ENCODE measurements at places on chromosomes 3 and 15.

- DNase-seq, result no peak
Measured at GRCh38 chr15:101078669-101079323, 159.6 kb downstream of the LRRK1 start.

- DNase-seq, result no peak
Measured at GRCh38 chr3:166446986-166447385, 609.8 kb upstream of the BCHE start.

GRCh38 chr3:108500728-108501127, 9.7 kb downstream of the MYH15 start:
- no peak for DNase-seq

GRCh38 chr15:35630532-35630931, 84.6 kb upstream of the DPH6 start:
- no peak for DNase-seq

DNA sequence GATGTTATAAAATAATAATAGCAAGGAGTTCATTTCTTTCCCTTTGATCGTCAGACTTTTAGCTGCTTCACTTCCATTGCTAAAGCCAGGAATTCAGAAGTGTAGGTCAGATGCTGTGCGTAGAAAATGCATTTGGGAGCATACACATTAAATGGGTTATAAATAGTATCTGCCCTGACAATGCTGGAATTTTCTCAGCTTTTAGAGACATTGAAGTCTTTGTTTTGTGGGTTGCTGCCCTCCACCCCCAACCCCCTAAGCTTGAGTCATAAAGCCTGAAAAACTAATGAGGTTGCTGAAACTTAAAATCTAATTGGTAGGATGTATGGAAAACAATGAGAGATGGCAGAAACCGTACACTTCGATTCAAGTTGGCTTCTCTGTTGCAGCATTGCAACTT, 81.9 kb downstream of the MITF start:
- no peak for DNase-seq

GRCh38 chr15:60072826-60073465, 68.8 kb downstream of the FOXB1 start:
- DNase-seq, result no peak

DNA sequence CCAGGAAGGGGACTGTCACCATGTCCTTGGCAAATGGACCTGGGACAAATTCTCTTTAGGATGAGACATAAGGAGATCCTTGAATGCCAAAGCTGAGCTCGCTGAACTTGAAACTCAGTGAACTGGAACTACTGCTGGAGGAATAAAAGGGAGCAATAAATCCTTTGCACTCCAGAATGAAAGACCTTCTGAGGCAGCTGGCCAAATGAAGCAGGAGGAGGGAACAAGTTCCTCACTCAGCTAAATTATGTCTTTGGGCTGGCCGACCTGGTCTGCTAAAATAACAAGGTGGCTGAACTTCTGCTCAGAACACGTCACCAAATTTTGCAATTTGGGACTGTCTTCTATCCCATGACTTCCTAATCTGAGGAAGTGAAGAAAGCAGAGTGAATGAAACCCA, 314.7 kb downstream of the LPP start:
- peak; percentile 30 for DNase-seq

DNA sequence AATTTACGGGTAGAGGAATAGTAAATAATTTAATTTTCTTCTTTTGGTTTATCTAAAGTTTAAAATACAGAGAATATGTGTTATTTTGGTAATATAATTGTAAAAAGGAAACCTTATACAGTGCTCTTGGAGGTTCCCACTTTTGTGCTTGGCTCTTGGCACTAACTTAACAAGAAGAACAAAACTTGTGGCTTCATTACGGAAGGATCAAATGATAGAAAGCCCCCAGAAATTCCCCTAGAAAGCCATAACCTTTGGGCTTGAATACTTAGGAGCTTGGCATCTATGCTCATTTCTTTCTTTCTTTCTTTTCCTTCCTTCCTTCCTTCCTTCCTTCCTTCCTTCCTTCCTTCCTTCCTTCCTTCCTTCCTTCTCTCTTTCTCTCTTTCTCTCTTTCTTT, 197.5 kb downstream of the SOX2 start:
- no peak for DNase-seq

- no peak for DNase-seq
Measured at GRCh38 chr15:27850050-27850449, 249.1 kb downstream of the OCA2 start.

DNA sequence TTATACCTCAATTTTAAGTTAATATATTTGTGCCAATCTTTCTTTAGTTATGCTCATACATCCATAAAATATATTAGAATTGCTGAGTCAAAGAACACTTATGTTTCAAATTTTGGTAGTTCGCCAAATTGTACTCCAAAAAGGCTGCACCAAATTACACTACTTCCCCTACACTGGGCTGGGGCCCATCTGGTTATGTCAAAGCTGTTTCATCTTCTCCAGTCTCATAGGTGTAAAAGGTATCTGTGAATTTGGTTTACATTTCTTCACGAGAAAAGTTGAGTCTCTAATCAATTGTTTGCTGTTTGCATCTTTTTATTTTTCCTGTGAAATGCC, 706 bp downstream of the FSIP1 start:
- DNase-seq, result no peak

GRCh38 chr3:30751610-30752299, 142.7 kb downstream of the GADL1 start:
- peak; percentile 74 for DNase-seq

DNA sequence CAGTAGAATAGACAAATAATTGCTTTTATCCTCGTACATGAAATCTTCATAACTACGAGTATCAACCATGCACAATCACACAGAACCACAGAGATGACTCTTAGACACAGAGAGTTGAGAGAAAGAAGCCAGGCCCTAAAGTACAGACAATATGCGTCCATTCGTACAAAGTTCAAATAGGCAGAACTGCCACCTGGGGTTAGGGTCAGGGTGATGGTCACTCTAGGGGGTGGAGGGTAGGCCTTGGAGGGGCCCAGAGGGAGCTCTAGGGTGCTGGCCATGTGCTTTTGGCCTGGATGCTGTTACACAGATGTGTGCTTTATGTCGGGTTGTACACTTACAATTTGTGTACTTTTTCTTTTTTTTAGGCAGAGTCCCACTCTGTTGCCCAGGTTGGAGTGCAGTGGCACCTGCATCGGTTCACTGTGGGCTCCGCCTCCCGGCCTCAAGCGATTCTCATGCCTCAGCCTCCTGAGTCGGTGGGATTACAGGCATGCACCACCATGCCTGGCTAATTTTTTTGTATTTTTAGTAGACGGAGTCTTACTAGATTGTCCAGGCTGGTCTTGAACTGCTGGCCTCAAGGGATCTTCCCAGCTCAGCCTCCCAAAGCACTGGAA, 65.9 kb upstream of the KLF13 start:
- no peak for DNase-seq

DNA sequence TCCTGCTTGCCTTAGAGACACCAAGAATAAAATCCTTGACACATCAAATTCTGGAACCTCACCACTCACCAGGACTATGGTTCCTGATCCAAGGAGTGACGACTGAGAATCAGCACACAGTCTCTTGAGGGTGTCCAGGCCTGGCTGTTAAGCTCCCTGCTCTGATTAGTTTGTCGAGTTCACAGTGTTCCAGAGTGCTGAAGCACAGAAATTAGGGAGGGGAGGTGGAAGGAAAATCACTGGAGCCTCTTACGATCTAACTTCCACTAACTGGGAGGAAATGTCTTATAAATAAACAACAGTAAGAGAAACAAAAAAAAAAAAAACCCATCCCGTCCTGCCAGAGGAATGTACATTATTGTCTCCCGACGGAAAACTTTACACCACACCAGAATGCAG, 330.2 kb downstream of the TIGIT start:
- DNase-seq, result peak; percentile 39

DNA sequence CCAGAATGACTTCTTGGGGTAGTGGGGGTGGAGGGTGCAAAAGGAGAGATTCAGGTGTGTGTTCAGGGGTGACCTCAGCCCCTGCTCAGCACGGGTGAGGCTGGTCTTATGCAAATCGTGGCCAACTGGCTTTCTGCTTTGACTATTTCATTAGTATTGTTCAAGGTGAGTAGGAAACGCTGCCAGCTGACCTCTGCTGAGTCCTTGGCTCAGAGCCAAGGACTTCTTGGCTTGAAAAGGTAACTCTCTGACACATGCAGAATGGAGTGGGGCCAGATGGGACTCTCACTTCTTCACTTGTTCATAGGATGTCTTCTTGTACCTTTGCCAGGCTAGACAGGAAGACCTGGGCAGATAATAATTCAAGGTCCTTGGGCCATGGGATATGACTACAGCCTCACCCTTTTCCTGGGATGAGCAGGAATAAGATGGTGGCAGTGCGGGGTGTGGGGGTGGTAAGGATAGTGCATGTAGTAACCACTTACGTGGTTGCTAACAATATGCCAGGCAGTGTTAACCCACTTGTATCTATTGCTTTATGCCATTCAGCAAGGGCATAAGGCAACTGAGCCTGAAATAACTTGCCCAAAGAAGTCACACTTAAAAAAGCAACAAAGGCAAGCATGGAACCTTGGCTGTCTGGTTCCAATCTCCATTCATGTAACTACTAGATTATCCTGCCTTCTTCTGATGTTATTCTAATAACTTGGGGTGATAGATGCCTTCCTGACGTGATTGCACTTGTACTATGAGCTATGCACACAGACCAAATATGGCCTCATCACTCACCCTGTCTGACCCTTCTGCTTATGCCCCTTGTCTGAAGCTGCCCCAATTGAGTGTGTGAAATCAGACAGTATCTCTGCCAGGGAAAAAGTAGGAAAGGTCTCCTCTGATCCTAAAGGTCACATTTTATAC, 193.1 kb downstream of the NR1D2 start:
- DNase-seq, result no peak

GRCh38 chr15:51224428-51224827, 114.0 kb downstream of the CYP19A1 start:
- DNase-seq, result no peak

- no peak for DNase-seq
Measured at GRCh38 chr3:53192608-53193007, 31.6 kb downstream of the PRKCD start.

GRCh38 chr15:87747087-87747486, 509.5 kb downstream of the NTRK3 start:
- no peak for DNase-seq

DNA sequence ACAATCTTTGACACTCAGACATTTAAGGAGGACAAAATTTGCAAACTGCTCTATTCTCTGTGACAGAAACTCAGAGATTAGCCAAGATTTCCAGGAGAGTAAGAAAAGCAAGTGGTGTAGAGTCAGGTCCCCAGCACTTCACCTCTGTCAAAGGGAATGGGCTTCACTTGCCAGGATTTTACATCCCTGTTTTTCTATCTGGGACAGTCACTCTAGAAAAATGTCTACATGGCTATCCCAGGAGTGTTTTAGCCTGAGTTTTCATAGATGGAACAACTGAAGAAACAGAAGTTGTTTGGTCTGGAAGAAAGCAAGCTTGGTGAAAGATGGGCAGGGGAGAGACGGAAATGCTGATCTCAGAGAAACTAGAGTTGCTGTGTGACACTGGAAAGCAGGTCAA, 3.0 kb downstream of the FAM219B start:
- DNase-seq, result no peak

- DNase-seq, result no peak
Measured at GRCh38 chr15:100999369-100999768, 80.2 kb downstream of the LRRK1 start.

- DNase-seq, result no peak
Measured at GRCh38 chr15:67480741-67481140, 40.2 kb upstream of the C15orf61 start.

GRCh38 chr3:157127831-157128767, 31.8 kb downstream of the CCNL1 start:
- DNase-seq, result no peak

- DNase-seq, result no peak
Measured at GRCh38 chr3:29577250-29577649, 296.4 kb downstream of the RBMS3 start.

DNA sequence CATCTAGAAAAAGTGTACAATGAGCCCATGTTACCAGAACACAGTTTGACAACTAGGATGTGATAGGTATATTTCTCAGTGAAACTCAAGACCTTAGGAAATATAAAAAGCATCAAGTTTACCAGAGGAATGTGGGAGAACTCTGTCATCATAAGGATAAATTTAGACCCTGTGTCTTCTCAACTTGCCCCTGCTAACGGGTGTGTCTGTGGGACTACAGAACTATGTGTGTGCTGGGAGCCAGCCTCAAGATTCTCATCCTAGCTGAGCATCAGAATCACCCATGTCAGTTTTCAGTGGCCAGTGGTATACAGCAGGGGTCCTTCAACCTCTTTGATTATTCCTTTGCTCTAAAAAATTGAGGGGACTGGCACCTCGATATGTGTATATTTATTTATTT, 393.3 kb downstream of the PLCL2 start:
- no peak for DNase-seq

DNA sequence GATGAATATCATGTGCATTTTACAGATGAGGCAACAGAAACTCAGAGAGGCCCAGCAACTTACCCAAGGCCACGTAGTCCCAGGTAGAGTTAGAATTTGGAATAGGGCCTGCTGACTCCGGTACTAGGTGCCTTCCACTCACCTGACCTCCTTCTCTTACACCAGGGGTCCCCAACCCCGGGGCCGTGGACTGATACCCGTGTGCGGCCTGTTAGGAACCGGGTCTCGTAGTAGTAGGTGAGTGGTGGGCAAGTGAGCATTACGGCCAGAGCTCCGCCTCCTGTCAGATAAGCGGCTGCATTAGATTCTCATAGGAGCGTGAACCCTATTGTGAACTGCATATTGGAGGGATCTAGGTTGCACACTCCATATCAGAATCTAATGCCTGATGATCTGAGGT, 64.8 kb downstream of the SMAD3 start:
- peak; percentile 12 for DNase-seq

- no peak for DNase-seq
Measured at GRCh38 chr3:152557302-152557999, 277.5 kb upstream of the P2RY1 start.

GRCh38 chr3:31405515-31405914, 127.2 kb upstream of the STT3B start:
- no peak for DNase-seq

Measured in right hindlimb (tissue), 1 donor.